ENCODE measurements at places on chromosomes 13 and 19.

DNA sequence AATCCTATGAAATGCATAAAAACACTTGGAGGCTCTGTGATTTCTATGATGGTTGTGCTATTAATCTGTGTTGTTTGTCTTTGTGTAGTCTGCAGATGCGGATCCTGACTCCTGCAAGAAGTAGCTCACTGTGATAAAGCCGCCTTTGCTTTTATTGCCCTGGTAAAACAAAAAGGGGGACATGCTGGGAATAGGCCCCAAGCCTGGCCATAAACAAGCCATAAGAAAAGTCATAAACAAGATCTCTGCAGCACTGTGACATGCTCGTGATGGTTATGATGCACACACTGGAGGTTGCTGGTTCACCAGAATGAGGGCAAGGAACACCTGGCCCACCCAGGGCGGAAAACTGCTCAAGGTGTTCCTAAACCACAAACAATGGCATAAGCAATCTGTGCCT is 26.6 kb upstream of the ZNF266 start:
- DNase-seq = no peak

- DNase-seq = no peak
Observed at GRCh38 chr13:95228130-95228529, 73.1 kb downstream of the ABCC4 start.

DNA sequence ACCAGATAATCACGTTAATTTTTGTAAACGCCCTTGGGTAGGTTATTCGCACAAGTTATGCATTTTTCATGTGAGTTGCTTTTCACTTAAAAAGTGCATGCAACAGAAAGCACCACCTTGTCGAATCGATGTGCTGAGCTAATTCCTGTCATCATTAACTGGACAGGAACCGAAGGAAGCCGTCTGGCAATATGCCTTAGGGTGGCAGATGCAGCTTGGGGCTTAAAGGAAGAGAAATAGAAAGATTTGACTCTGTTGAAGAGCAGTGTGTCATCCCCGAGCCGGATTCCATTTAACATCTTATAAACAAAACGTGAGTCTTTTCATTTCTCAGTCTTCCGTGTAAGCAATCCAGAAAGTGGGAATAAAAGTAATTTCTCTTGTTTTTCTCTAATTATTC is 70.0 kb downstream of the ATP11A start:
- no peak for DNase-seq

GRCh38 chr13:42847891-42848663 is 66.7 kb downstream of the FAM216B start:
- no peak for DNase-seq

DNA sequence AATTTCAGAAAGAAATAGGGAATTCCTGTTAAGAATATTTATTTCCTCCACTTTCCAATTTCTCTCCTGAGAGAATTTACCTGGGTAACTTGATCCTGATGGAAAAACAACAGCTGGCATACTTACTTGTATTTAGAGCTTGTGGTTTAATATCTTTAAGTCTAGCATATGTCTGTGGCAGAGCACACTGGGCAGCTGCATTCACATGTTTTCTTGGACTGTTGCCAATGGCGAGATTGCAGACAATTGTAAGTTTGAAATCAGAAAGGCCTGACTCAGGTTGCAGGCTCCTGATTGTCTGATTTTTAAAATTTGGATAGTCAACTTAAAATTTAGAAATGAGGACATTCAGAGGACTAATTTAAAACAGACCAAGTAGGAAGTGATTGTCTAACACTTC is 66.9 kb downstream of the NHLRC3 start:
- DNase-seq = peak; percentile 89

- no peak for DNase-seq
Observed at GRCh38 chr19:2084993-2085720, 11.0 kb downstream of the MOB3A start.

GRCh38 chr19:13366529-13367143 is 139.6 kb downstream of the CACNA1A start:
- DNase-seq = no peak

DNA sequence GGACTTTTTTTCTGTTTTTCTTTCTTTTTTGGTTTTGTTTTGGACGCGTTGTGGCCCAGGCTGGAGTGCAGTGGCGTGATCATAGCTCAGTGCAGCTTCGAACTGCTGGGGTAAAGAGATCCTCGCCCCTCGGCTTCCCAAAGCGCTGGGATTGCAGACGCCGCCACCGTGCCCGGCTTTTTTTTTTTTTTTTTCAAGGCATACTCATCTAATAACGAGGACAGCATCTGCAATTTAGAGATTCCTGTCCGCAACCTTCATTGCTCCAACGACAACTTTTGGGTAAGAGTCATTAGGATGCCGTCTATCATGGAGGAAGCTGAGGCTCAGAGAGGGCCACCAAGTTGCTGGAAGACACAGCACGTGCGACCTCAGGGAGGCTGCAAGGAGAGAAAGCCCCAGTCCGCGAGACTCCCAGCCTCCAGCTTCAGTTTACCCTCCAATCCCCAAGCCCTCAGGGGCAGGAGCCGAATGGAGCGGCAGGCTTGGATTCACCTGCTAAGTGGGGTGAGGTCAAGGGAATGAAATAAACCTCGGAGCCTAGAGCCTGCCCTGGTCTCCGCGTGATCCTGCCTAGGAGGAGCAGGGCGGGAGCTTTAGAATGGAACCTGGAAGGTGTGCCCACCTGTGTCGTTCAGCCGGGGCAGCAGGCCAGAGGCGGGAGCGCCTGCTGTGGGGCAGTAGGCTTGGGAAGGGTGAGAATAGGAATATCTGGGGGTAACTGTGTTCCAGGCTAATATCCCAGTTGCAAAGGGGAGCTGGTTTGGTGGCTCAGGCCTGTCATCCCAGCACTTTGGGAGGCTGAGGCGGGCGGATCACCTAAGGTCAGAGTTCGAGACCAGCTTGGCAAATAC is 676 bp upstream of the POLRMT start:
- no peak for DNase-seq

GRCh38 chr13:114211446-114212157 is 23.1 kb upstream of the CDC16 start:
- no peak for DNase-seq

DNA sequence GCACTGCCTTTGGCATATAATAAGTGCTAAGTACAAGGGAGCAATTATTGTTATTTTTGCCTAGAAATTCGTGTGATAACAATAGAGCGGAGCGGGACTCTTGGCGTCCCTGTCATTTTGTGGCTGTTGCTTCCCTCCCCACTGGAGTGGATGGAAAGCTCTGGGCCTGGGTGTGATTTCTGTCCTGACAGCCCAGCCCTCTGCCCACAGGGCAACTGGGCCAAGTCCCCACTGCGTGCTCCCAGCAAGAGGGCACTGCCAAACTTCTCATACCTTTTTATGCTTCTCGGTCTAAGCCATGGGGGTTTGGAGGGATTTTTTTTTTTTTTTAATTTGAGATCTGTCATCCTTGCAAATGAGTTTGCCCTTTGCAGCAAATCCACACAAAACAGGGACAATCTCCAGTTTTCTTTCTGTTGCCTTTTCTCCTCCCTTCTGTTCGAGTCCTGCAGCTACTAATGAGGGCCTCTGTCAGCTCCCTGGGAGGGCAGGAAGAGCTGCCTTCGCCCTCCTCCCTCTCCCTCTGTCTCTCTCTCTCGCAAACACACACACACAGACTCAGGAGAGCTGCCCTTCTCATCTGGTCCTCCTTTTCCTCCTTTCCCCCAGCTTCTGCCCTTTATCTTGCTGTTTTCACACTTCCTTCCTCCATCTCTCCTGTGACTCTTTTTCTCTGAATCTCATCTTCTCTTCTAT is 103.9 kb downstream of the DNAJC15 start:
- no peak for DNase-seq

GRCh38 chr19:56159622-56160271 is 16.1 kb upstream of the GALP start:
- DNase-seq = no peak

- DNase-seq = no peak
Observed at GRCh38 chr13:36612230-36612629, 61.6 kb upstream of the SERTM1 start.

DNA sequence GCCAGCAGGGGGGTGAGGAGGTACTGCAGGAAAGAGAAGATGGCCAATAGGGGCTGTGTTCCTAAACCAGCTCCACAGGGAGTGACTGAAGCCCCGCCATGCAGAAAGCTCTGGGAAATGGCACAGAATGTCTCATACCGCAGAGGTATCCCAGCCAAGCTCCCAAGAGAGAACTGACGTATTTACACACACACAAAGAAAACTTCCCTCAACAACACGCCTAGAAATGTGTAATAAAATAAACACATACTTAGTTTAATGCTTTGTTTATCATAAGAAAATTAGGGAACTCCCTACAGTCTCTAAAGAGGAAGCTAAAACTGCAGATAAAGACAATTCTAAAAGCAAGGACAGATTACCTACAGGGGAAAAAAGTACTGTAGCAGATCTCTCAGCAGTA is 40.0 kb downstream of the ESD start:
- no peak for DNase-seq

DNA sequence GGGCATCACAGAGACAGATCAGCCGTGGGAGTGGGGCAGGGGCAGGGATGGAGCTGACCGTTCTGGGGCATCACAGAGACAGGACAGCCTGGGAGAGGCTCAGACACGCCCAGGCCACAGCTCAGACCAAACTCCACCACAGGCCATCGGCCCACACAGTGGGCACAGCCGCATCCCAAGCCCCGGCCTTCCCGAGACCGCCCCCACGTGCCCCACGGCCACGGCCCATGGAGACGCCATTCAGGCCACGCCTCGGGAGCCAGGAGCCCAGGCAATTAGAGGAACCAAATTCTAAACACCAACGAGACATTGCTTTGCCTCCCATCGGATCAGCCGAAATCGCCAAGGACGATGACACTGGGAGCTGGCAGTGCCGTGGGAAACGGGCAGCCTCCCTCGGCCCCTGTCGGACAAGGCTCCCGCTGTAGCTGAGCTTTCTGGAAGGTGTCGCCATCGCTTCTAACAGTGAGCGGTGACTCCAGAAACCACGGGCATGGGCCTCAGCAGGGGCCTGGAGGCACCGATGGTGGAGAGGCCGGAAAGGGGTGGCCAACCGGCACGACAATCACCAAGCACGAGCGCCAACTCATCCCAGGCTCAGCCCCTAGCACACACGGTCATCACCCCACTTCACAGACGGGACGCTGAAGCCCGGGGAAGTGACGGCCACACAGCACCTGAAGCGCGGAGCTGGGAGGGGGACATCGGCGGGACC is 2.4 kb downstream of the PIP5K1C start:
- DNase-seq = no peak

DNA sequence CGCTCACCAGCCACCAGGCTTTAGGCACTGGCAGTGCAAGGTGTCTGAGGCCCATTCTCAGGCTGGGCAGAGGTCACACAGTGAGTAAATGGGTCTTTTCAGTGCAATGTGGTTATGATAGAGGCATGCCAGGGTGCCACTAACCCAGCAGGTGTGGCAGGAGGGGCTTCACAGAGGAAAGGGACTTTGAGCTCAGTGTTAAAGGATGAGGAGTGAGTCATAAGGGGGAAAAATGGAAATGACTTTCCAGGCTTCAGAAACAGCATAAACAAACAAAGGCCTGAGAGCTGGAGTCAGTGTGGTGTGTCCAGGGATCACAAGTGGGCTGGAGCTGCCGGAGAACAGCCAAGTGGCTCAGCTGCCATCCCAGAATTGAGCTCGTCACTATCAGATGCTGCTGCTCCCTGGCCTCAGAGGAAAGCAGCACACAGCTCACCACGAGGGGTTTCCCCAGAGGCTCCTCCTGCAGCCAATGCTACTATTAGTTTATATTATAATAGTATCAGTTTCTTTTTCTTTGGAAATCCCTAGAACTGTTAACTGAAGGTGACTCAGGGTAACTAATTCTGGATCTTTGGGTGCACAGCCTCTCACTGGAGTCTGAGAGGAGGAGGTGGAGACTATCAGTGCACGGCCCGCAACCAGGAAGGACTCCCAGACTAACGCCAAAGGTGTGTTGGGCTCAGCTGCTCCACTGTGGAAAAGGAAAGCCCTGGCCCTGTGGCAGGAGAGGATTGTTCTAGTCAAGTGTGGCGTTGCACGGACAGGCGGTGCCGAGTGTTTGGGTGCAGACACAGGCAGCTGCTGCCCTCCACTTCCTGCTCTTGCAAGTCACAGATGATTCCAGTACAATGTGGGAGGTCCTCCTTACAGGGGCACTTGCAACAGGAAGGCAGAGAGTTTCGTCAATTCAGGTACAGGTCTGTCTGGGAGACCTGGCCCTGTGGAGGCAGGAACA is 39.5 kb downstream of the DHRS12 start:
- no peak for DNase-seq

DNA sequence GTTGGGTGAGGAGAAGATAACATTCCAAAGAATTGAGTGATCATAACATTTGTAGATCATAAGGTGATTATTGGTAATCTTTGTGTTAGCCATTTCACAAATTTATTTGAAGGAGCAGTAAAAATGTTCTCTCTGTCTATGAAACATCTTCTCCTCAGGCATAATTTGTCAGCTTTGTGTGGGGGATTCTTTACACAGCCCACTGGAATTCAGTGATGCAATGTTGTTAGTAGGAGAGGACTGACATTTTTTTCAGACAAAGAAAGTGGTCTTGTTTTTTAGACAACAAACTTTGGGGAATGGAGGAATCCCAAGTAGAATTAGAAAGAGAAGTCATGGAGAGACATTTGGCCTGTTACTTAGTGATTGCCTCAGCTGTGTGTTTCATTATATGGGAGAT is 100.3 kb downstream of the ITGBL1 start:
- DNase-seq = no peak

GRCh38 chr13:92804346-92804745 is 422.3 kb upstream of the GPC6 start:
- no peak for DNase-seq

GRCh38 chr13:25579221-25579620 is 207.4 kb downstream of the ATP8A2 start:
- no peak for DNase-seq

- no peak for DNase-seq
Observed at GRCh38 chr13:104204177-104204576, 1138.0 kb upstream of the SLC10A2 start.

GRCh38 chr13:63438951-63439350 is 2023.3 kb upstream of the PCDH20 start:
- DNase-seq = no peak

DNA sequence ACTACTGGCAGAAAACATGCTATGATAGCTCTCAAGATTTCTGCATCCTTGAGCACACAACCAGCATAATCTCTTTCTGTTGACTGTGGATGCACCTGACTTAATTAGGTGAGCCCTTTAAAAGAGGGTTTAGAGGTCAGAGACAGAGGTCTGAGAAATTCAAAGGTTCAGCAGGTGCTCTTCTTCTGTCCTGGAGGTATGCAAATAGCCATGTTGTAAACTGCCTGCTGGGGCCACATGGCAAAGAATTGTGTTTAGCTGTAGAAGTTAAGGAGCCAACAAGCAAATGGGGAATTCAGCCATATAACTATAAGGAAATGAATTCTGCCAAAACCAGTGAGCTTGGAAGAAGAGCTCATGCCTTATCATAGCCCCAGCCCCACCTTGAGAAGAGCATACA is 11.6 kb upstream of the DCLK1 start:
- DNase-seq = no peak
